PC-9 (cell line): ENCODE measurements at places on chromosomes 11 and 22. TPM values are rescaled to one million over a fixed set of nuclear protein-coding genes. Genes with fewer than 3 reads are reported as not detected.

DNA sequence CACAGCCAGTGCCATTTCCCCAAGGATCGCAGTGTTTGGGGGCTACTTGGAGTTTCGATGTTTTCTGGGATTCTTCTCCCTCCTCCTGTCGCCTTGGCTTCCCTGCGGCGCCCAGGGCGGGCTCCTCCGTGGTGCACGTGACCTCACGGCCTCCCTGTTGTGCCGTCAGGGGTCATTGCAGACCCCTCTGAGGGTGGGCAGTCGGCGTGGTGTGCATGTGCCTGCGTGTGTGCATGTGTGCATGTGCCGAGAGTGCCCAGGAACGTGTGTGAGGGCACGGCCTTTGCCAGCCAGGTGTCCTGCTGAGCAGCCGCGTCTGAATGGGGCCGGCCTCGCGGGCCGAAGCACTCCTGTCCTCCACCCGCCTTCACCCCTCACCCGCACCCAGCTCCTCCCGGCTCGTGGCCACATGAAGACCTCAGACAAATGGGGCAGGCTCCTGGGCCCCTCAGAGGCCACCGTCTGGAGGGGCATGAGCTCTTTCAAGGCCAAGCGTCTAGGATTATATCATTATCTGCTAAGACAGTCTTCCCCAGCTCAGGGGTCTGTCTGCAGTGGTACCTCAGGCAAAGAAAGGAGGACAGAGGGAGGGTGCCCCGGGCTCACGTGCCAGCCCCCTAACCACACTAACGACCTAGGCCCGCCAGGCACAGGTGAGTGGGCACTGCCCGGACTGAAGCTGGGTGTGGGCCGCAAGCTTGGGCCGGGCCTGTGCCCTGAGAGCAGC lies 9.4 kb upstream of the MRPL23 start:
- no peaks in the 10 kb centered on the region for H3K4me1 ChIP-seq
- no peak overlapping the region for H3K27ac ChIP-seq
- no peaks in the 10 kb centered on the region for H3K36me3 ChIP-seq

- peaks cover 29% of the 10 kb centered on the region for H3K4me1 ChIP-seq
- no peak overlapping the region for H3K4me3 ChIP-seq
Observed at GRCh38 chr11:27930946-27931345, 177.0 kb downstream of the KIF18A start.

- no peak for DNase-seq
- no peak overlapping the region for H3K4me3 ChIP-seq
- H3K27me3 ChIP-seq: no peaks in the 10 kb centered on the region
- 0 out of 2 replicates have a peak, but pooled peaks cover 6% of the 10 kb centered on the region for H3K36me3 ChIP-seq
Observed at GRCh38 chr11:129119036-129119435, 73.1 kb downstream of the ARHGAP32 start.

DNA sequence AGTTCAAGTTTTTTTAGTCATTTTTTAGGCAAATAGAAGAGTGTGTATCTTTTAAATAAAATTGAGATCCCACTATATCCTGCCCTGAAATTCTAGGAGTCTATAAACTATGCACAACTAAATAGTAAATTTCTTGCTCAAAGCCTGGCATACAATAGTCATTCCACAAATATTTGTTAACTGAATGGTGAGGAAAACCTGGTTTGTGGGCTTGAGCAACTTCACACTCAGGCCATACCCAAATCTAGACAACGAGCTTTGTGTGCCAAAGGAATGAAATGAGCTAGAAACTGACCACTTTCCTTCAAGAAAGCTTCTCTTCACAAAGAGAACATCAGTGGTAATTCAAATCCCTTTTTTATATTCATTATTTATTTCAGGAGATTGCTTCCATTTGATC lies 39.6 kb upstream of the AMOTL1 start:
- H3K27me3 ChIP-seq: no peaks in the 10 kb centered on the region
- no peak for DNase-seq
- peaks cover 64% of the 10 kb centered on the region for H3K4me1 ChIP-seq
- H3K36me3 ChIP-seq: no peaks in the 10 kb centered on the region
- H3K27ac ChIP-seq: peak overlapping the region; percentile 31

DNA sequence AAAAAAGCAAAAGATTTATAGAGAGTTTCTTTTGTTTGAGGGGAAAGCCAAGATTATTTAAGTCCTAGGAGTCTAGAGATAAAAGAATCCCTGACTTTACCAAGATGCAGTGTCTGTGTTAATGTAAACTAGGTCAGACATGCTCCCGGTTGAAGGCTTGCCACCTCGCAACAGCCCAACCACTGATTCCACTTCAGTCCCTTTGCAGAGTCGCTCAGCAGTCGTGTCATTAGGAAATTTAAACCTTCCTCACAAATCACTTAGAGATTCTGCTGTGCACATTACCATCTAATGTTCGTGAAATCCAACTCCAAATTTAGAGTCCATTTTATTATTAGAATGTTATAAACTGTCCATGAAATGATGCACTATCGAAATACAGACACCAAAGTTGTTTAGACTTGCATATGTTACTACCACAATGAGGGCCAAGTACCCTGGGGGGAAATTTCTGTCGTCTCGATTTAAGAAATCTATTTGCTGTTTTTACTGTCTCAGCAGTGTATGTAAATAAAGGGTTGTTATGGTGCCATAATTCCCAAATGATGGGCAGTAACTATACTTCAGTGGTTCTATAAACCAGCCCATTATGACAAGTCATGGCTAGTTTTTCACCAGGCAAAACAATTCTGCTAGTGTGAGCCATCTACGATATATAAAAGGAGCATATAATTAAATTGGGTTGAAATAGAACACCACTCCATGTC lies 101.4 kb upstream of the MTNR1B start:
- no peaks in the 10 kb centered on the region for H3K36me3 ChIP-seq
- no peak for DNase-seq
- no peak overlapping the region for H3K4me3 ChIP-seq
- H3K4me1 ChIP-seq: no peaks in the 10 kb centered on the region
- no peaks in the 10 kb centered on the region for H3K27me3 ChIP-seq

GRCh38 chr11:2888266-2888968 lies 2.8 kb upstream of the CDKN1C start:
- no peak overlapping the region for H3K27ac ChIP-seq
- peaks cover 8% of the 10 kb centered on the region; the same call in 1 of the 2 replicates for H3K4me1 ChIP-seq
- no peak overlapping the region for H3K4me3 ChIP-seq
- H3K36me3 ChIP-seq: no peaks in the 10 kb centered on the region

- H3K4me1 ChIP-seq: no peaks in the 10 kb centered on the region
- no peak overlapping the region for H3K27ac ChIP-seq
- H3K4me3 ChIP-seq: no peak overlapping the region
- no peaks in the 10 kb centered on the region for H3K36me3 ChIP-seq
- H3K27me3 ChIP-seq: no peaks in the 10 kb centered on the region
Observed at GRCh38 chr22:44068422-44069191, 44.5 kb downstream of the PARVB start.

- peak overlapping the region; percentile 66; the same call in 1 of the 2 replicates for H3K4me3 ChIP-seq
- H3K4me1 ChIP-seq: no peaks in the 10 kb centered on the region
- H3K27ac ChIP-seq: no peak overlapping the region
- no peaks in the 10 kb centered on the region for H3K27me3 ChIP-seq
- no peaks in the 10 kb centered on the region for H3K36me3 ChIP-seq
- DNase-seq: no peak
Observed at GRCh38 chr22:20392983-20393704, 807 bp upstream of the ZNF74 start.

DNA sequence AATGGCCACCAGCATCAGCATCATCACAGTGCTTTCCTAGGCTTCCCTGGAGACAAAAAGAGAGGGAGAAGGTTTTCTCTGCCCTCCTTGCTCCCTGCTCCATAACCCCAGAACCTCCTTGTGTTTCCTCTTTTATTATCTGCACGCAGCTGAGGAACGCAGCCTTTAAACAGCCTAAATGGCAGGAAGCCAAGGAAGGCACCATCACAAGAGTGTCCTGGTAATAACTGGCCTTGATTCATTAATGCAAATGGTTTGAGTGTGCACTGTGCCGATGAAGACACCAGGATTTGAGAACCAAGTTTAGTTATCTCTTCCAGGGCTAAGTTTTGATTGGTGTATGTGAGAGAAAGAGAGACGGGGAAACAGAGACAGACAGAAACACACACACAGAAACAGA lies 29.4 kb upstream of the DRD2 start:
- no peak for DNase-seq
- H3K4me1 ChIP-seq: no peaks in the 10 kb centered on the region
- H3K4me3 ChIP-seq: no peak overlapping the region
- no peak overlapping the region for H3K27ac ChIP-seq

- no peak for DNase-seq
- H3K4me1 ChIP-seq: no peaks in the 10 kb centered on the region
- H3K36me3 ChIP-seq: no peaks in the 10 kb centered on the region
- no peaks in the 10 kb centered on the region for H3K27me3 ChIP-seq
Observed at GRCh38 chr22:44276706-44277356, 35.9 kb downstream of the SHISAL1 start.

- no peaks in the 10 kb centered on the region for H3K4me1 ChIP-seq
- no peak overlapping the region for H3K27ac ChIP-seq
- no peaks in the 10 kb centered on the region for H3K36me3 ChIP-seq
- H3K4me3 ChIP-seq: no peak overlapping the region
- H3K27me3 ChIP-seq: no peaks in the 10 kb centered on the region; the same call in 1 of the 2 replicates
- DNase-seq: no peak
Observed at GRCh38 chr11:69199583-69200315, 44.0 kb downstream of the SMIM38 start.

DNA sequence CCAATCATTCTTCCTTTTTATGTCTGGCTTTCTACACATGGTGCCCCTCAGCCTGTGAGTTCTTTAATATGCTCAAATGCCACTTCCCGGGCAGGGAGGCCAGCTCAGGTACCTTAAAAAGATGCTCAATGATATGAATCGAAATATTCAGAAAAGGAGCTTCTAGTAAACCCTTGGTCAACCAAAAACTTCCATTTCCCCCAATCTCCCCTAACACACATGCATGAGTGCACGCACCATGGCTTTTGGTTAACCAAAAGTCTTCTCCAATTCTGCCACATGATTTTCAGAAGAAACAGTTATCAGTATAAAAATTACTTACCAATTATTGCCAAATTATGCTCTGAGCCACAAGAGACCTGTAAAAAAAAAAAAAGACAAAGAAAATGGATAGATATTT lies 135.0 kb downstream of the SERGEF start:
- no peaks in the 10 kb centered on the region for H3K27me3 ChIP-seq
- no peak for DNase-seq
- H3K4me3 ChIP-seq: no peak overlapping the region

GRCh38 chr22:36397131-36398093 lies 9.6 kb upstream of the MYH9 start:
- no peaks in the 10 kb centered on the region for H3K36me3 ChIP-seq
- no peak overlapping the region for H3K4me3 ChIP-seq
- no peaks in the 10 kb centered on the region for H3K27me3 ChIP-seq
- peaks cover 81% of the 10 kb centered on the region for H3K4me1 ChIP-seq
- peak overlapping the region; percentile 78 for H3K27ac ChIP-seq
- peak; percentile 90 for DNase-seq

GRCh38 chr11:111586388-111586831 lies 15.8 kb upstream of the SIK2 start:
- no peak overlapping the region for H3K4me3 ChIP-seq
- peak; percentile 56 for DNase-seq
- no peak overlapping the region for H3K27ac ChIP-seq
- no peaks in the 10 kb centered on the region for H3K4me1 ChIP-seq
- H3K27me3 ChIP-seq: no peaks in the 10 kb centered on the region

DNA sequence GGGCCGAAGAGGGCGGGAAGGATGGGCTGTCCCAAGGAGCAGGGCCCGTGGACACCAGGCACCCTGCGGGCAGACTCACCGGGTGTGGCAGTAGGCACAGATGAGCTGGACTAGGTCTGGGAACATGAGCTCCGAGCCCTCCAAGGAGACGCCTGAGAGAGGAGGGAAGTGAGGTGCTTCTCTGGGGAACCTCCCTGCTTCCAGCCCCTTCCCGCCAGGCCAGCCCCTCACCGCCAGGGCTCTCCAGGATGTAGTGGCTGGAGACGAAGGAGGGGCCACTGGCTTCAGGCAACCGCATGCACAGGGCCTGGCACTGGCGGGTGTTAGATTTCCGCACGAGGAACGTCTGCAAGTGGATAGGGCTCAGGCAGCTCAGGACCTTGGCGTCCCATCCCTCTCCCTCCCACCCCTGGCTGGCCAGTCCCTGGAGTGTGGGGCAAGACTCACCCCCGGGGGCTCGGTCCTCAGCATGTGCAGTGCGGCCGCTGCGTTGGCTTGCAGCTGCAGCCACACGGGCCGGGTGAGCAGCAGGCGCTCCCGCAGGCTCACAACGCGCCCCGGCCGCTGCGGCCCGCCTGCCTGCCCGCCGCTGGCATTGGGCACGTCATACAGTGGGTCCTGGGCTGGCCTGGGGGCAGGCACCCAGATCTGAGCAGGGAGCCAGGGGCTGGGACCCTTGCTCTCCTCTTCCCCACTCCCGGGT lies 552 bp downstream of the RIN1 start:
- peak overlapping the region; percentile 65 for H3K27ac ChIP-seq
- peak overlapping the region; percentile 79 for H3K4me3 ChIP-seq
- no peaks in the 10 kb centered on the region for H3K27me3 ChIP-seq
- H3K36me3 ChIP-seq: no peaks in the 10 kb centered on the region
- peaks cover 16% of the 10 kb centered on the region for H3K4me1 ChIP-seq

DNA sequence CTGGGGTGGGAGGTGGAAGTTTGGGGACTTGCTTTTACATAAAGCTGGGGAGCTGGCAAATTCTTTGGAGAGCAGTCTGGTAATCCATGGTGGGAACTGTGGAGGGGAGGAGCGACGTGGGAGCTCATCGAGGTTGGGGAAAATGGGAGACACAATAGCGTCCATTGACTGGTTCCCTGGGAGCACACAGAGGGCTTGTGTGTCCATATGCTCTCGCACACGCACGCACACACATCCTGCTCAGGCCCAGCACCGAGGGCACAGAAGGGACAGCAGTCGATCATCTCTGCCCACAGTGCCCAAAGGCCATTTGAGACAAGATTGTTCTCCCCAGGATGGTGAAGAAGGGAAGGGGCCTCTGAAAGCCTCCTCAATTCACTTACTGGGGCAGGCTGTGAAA lies 53.7 kb downstream of the FBXO7 start:
- H3K27ac ChIP-seq: no peak overlapping the region
- no peak for DNase-seq
- H3K4me3 ChIP-seq: no peak overlapping the region
- H3K4me1 ChIP-seq: peaks cover 13% of the 10 kb centered on the region
- no peaks in the 10 kb centered on the region for H3K27me3 ChIP-seq

DNA sequence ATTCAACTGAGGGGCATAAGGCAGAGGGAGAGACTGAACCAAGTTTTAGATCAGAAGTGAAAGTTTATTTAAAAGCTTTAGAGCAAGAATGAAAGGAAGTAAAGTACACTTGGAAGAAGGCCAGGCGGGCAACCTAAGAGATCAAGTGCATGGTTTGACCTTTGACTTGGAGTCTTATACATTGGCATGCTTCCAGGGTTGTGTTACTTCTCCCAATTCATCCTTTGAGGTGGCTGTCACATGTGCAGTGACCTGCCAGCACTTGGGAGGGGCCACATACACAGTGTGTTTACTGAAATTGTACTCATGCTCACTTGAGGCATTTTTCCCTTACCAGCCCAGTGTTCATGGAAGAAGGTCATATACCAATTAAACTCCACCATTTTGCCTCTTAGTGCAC lies 30.4 kb downstream of the CYP2R1 start:
- no peak overlapping the region for H3K4me3 ChIP-seq
- no peaks in the 10 kb centered on the region for H3K36me3 ChIP-seq
- DNase-seq: no peak

Gene HEPACAM
- total RNA-seq: not detected in 2 replicates

Gene KDM4E
- total RNA-seq: not detected in 2 replicates

Gene LDHAL6A
- total RNA-seq: not detected in 2 replicates

Gene CHRM1
- total RNA-seq: not detected in 2 replicates

Gene MN1
- 8.2 and 9.1 TPM in 2 replicates for total RNA-seq

Gene FGF4
- not detected in 2 replicates for total RNA-seq

Gene SCN3B
- not detected in 2 replicates for total RNA-seq
